Gastrocnemius medialis (tissue), 4 donors: ENCODE measurements at places on chromosomes 3 and 15.

- no peak for DNase-seq
Observed at GRCh38 chr3:136197159-136197793, 1.1 kb upstream of the MSL2 start.

DNA sequence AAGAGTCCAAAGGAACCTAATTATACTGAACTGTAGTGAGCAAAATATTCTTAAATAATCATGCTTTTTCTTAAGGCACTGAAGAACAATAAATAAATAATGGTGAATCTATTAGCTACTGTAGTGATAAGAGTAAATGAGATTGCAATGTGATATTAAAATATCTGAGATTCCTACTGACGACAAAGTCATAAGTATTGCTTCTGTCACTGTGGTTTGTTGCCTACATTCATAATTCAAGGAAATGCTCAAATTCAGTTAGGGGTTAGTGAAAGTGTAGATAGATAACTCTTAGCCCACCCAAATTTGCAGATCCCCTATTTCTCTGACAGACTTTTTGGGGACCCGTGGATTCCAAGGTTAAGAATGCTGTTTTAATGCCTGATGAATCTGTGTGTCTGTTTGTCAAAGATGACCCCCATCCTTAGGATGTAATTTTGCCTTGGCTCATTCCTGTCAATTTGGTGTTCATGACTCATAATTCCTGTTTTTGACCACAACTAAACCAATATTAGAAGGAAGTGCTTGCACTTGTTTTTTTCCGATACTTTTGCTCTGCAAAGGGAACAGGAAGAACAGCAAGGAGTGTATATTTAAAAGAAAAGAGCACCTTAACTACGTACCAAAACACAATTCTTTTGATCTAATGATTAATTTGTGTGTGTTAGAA is 86.7 kb downstream of the MAGI1 start:
- DNase-seq, result no peak

DNA sequence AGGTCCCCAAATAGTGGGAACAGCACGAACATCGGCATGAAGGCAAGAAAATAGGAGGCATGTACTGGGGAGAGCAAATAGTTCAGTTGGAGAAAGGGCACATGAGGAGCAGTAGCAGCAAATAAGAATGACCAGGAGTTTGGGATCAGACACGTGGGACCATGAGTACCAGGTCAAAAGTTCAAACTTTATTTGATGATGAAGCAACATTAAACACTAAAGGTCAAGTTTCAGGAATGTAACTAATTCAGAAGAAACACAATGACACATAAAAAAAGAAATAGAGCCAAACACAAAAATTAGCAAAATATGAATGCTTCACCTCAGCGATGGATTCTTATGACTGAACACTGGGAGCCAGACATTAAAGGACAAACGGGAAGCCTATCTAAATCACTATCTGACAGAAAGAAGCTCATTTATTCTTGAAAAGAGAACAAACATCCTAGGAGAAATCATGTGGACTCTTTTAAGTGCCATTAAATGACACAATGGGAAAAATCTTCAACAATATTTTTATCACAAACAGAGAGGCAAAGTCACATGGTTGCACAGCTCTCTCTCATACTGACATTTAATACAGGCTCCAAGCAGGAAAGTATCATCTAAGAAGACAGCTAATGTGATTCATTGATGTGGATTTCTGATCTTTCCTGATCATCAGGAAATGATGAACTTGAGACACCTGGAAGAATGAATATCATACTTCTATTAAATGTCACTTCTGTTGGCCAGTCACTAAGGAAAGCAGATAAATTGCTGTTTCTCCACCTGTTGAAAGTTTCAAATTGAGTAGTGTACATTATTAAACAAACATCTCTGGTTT is 216.9 kb upstream of the THBS1 start:
- DNase-seq, result no peak

DNA sequence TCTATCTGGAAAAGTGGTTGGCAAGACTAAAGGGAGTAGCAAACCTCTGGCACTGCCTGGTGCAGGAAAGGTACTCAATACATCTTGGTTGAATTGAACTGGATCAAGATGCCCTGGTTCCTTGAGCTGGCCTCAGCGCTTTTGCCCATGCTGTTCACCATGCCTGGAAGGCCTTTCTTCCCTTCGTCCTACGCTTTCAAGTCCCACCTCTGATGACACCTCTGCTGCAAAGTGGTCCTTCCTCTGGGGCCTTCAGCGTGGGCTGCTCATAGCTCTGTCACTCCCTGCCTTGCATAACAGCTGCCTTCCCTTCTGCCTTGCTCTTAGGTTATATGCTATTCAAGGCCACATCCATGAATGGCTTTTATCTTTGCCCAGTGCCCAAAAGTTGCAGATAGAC is 23.0 kb downstream of the ITGA11 start:
- no peak for DNase-seq

- DNase-seq, result no peak
Observed at GRCh38 chr15:90295270-90295648, 29.8 kb downstream of the NGRN start.

DNA sequence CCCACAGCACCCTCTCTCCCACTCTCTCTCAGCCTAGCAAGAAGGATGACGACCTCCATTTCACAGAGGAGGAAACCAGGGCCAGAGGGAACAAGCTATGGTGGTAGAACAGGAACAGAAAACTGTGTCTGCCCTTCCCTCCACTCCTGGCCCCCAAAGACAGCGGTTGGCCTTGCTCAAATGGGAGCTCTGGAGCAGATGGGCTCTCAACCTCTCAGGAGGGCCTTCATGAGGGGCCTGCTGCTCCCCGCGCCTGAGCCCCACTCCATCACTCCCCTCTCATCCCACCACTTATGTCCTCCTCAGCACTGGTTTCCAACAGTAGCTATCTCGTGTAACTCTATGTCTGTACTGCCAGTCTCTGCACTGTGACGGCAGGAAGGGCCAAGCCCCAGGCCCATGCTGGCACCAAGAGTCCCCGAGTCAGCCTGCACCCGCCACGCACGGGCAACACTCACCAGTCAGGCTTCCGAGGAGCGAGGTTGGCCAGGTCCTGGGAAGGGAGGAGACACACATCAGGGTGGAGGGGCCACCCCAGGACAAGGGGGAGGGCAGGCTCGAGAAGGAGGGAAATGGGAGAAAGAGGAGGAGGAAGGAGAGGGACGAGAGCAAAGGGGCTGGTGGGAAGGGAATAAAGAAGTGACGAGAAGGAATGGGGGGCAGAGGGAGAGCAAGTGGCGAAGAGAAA is 45.5 kb downstream of the PTH1R start:
- no peak for DNase-seq

DNA sequence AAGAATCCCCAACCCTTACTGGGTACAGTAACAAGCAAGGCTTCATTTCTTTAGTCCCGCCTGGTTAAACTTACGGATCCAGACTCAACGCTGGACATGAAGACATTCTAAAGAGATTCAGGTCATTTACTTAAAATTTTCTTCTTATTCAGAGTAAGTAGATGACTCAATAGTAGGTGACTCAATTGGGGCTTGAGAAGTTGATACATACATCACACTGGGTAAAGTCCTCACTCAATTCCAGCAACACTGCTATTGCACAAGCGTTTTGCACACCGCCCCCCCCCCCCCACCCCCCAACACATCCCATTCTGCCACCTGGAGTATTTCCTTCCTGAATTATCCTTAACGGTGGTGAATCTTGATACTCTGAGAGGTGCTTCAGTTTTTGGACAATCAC is 610.0 kb downstream of the FOXP1 start:
- DNase-seq, result no peak

GRCh38 chr3:16982460-16982859 is 97.7 kb downstream of the PLCL2 start:
- no peak for DNase-seq

- DNase-seq, result no peak
Observed at GRCh38 chr15:67422296-67422695, 98.6 kb upstream of the C15orf61 start.

GRCh38 chr3:61570813-61571212 is 9.4 kb downstream of the PTPRG start:
- no peak for DNase-seq

DNA sequence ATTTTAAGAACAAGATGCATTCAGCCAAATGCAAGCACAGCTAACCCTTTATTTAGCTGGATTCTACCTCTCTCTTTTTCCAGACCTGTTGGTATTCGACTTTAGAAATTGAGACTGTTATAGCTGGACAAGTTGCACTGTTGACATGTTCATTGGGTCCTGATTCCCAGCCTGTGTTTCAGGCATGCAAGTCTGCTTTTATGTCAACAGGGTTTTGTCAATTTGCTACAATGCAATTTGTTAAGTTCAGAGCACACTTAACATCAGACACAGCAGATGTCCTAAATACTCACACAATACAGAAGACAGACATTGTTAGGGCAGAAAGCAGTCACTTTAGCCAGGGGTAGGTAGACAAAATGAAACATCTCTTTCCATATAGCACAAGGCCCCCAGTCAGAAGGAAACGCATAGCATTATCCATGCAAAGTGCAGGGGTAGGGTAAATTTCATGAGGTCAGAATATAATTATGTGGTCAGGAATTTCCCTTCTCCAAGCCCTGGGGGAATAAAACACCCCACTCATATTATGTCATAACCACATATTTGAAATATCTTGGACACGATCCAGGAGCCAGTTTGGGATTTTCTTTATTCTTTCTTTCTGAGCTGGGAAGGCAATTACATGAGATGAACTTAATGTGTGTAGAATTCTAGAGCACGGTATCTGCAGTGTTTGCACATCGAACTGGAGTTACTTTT is 504.1 kb downstream of the NTRK3 start:
- DNase-seq, result no peak

DNA sequence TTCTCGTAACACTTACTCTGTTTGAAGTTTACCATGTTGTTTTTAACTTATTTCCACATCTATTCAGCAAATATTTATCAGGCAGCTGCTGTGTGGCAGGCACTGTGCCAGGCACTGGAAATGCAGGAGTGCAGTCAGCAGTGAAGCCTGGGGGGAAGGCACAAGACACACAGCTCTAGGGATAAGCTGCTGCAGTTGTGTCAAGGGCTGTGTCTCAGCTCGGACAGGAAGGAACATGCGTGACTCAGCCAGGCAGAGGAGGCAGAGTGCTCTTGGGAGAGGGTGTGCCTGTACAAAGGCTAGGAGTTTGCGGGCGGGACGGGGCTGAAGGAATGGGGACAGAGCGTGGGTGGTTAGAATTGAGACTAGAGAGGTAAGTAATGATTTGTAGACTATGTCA is 24.7 kb downstream of the LYSMD4 start:
- DNase-seq, result peak; percentile 91

DNA sequence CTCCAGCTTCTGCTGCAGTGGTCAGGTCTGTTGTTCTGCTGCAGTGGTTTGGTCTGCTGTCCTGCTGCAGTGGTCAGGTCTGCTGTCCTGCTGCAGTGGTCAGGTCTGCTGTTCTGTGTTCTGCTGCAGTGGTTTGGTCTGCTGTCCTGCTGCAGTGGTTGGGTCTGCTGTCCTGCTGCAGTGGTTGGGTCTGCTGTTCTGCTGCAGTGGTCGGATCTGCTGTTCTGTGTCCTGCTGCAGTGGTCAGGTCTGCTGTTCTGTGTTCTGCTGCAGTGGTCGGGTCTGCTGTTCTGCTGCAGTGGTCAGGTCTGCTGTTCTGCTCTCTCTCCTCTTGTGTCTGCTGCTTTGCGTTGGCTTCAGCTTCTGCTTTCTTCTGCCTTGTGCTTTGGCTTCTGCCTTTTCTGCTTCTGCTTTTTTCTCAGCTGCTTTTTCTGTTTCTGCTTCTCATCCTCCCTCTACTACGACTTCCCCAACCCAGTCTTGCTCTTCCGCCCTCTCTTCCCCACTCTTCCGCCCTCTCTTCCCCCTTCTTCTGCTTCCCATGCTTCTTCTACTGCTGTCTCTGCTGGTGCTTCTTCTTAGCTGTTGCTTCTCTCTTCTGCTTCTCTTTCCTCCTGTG is 50.7 kb downstream of the FAM43A start:
- DNase-seq, result no peak

DNA sequence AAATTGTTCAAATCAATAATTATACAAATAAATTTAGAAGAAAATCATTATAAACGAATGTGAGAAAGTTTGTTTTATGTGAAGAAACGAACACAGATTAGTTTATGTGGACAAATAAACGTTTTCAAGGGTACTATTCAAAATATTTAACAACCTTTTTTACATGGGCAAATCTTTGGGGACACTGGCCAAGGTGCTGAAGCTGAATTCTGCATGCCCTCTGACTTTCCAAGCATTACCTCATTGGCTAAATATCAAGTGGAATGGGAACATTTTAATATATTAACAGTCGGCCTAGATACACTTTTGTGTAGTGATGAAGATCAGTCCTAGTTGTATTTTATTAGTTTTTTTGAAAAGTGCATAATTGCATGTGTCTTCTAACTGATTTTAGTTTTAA is 636.4 kb upstream of the DPPA4 start:
- no peak for DNase-seq

DNA sequence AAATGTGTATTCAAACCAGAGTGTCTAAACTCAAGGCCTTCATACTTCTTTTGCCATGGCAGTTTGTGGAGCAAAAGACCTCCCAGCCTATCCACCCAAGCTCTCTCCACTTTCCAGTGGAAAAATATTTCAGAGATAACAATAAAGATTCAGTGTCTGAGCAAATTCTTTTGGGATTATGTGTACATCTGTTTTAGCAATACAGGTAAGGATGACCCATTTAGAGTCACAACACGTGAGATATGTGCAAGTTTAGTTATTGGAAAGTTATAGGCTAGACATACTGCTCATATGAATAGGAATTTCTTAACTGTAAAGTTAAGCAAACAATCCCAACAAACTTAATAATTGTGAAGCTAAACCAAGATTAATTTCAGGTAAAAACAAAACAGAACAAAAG is 174.5 kb upstream of the LRIG1 start:
- DNase-seq, result no peak

DNA sequence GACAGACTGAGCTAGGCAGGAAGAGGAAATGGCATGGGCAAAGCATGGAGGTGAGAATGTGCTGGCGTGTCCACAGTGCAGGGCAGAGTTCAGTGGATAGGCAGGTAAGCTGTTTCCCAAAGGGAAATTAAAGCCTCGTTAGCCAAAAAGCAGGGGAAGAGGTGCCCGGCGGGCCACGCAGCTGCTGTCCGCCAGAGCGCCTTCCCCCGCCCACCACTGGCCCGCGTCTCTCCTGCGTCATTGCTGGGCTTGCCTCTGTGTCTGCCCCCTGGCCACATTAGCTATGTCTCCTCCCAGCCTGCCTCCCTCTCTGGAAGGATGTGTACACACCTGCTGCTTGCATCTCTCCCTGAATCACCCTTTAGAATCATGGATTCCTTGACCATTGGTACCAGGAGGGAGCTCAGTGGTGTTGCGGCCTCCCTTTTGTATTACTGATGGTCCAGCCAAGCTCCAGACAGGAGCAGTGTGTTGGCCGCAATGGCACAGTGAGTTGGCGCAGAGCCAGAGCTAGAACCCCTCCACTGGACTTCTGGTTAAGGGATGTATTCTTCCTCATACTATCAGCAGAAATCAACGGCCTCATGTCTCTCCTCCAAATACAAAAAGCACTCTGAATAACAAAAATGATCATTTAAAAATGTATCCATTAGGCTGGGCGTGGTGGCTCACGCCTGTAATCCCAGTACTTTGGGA is 26.6 kb downstream of the SLC28A1 start:
- peak; percentile 34 for DNase-seq

DNA sequence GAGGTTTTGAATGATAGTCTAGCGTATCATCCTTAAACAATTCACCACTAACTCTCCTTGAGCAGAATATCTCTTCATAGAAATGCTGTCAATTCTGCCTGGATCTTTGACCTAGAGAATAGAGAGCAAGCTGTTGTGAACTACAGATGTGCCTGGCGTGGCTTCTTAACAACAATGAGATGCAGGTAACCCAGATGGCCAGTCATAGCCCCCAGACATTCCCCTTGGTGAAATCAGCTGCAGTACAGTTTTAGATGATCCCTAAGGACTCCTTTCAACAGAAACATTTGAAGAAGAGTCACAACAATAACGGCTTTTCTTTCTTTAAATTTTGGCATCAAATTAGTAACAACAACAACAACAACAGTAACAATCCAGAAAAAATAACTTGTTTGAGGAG is 1041.3 kb downstream of the ROBO1 start:
- DNase-seq, result no peak
